Breast epithelium (tissue), 4 donors: ENCODE measurements at places on chromosomes 2 and 18. TPM values are rescaled to one million over a fixed set of nuclear protein-coding genes. Genes with fewer than 3 reads are reported as not detected.

DNA sequence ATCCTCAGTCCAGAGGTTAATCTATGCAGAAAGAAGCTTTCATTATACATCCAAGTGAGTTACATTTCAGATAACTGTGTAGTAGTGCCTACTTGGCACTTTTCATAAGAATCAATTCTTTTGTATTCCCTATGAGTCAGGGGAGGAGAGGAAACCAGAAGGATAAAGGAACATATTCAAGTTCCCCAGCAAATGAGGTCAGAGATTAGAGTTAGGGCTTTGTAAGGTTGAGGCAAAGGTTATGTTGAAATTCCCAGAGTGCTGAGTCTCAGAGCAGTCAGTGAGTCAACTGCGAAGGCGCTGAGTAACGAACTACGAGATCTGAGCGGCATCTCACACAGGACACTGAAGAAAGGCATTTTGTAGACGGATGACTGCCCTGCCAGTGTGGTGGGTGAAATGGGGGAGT lies 25.1 kb upstream of the ME2 start:
- no peaks in the 10 kb centered on the region for H3K4me1 ChIP-seq
- no peaks in the 10 kb centered on the region for H3K36me3 ChIP-seq
- no peak for DNase-seq
- no peak overlapping the region for H3K27ac ChIP-seq

DNA sequence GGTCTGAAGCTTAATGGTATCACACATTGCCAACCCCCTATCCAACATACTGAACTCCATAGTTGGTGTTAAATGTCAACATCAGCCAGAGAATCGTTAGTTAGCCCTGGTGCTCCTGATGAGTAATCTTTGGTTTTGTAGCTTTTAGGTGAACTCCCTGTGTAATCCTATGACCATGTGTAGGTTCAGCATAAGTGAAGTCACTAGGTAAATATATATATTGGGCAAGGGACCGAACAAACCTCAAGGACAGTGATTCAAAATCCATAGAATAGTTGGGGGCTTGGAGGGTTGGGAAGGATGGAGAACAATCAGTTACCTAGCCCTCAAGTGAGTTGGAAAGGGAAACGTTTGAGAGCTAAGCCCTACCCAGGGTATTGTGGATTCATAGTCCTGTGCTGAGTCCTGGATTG lies 16.0 kb upstream of the AP1S3 start:
- H3K27me3 ChIP-seq, result no peaks in the 10 kb centered on the region
- H3K27ac ChIP-seq, result no peak overlapping the region
- H3K4me1 ChIP-seq, result no peaks in the 10 kb centered on the region
- no peaks in the 10 kb centered on the region for H3K36me3 ChIP-seq
- no peak for DNase-seq

GRCh38 chr2:12090072-12090471 lies 343.6 kb downstream of the LPIN1 start:
- no peak for DNase-seq
- H3K27me3 ChIP-seq, result no peaks in the 10 kb centered on the region
- H3K36me3 ChIP-seq, result no peaks in the 10 kb centered on the region
- no peaks in the 10 kb centered on the region for H3K4me1 ChIP-seq
- H3K27ac ChIP-seq, result no peak overlapping the region
- no peak overlapping the region for H3K4me3 ChIP-seq

- no peak for DNase-seq
- no peak overlapping the region for H3K4me3 ChIP-seq
- no peaks in the 10 kb centered on the region for H3K4me1 ChIP-seq
Measured at GRCh38 chr2:157871415-157871814, 4.7 kb downstream of the ACVR1 start.

- no peaks in the 10 kb centered on the region for H3K27me3 ChIP-seq
- H3K27ac ChIP-seq, result no peak overlapping the region
- H3K4me3 ChIP-seq, result no peak overlapping the region
- no peak for DNase-seq
Measured at GRCh38 chr2:135174049-135174809, 122.1 kb downstream of the RAB3GAP1 start.

GRCh38 chr2:60414495-60415138 lies 138.8 kb downstream of the BCL11A start:
- no peak overlapping the region for H3K27ac ChIP-seq
- H3K36me3 ChIP-seq, result no peaks in the 10 kb centered on the region
- no peak overlapping the region for H3K4me3 ChIP-seq

GRCh38 chr2:33278245-33278943 lies 198.1 kb upstream of the RASGRP3 start:
- no peaks in the 10 kb centered on the region for H3K27me3 ChIP-seq
- no peaks in the 10 kb centered on the region for H3K4me1 ChIP-seq
- peak; percentile 34 for DNase-seq
- H3K4me3 ChIP-seq, result no peak overlapping the region
- peak overlapping the region; percentile 20 for H3K27ac ChIP-seq

PRSS56 gene
- total RNA-seq, result not detected

GRCh38 chr2:2845806-2846315 lies 514.8 kb upstream of the MYT1L start:
- no peak overlapping the region for H3K4me3 ChIP-seq
- H3K27me3 ChIP-seq, result no peaks in the 10 kb centered on the region
- H3K4me1 ChIP-seq, result no peaks in the 10 kb centered on the region
- no peak overlapping the region for H3K27ac ChIP-seq

DNA sequence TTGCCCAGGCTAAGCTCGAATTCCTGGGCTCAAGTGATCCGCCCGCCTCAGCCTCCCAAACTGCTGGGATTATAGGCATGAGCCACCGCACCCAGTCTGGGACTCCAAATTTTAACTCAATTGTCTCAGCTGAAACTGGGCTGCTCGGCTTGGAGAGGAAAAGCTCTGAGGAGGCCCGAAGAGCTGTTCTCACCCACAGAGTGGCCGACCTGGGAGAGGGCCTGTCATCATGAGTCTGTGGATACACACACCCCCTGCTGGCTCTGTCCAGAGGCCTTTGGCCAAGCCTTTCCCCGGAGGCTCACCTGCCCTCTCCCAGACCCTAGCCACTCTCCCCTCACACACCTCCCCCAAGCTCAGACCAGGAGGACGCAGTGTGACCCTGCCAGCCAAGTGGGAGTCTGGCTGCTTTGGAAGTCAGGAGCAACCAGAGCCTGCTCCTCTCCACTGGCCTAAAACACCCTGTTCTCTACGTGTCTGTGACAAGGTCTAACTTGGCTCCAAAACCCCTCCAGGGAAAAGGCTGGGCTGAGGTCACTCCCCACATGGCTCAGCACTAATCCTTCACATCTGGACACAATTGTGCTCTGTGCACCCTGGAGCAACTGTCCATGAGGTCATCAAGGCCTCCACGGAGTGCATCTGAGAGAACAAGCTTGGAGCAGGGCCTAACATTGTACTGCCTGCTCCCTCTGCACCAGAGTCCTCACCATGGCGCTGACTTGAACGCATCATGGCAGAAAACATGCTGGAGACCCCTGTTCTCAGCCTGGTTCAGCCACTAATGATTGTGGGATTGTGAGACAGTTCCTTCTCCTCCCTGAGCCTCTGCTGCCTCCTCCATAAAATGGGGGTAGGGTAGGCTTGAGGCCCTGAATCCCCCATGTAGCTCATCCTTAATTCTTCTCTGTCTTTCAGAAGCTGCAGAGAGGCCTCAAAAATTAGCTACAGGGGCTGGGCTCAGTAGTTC lies 49.9 kb upstream of the RAB6C start:
- no peak overlapping the region for H3K4me3 ChIP-seq
- no peak for DNase-seq
- H3K36me3 ChIP-seq, result no peaks in the 10 kb centered on the region
- H3K27me3 ChIP-seq, result peaks cover 3% of the 10 kb centered on the region
- H3K27ac ChIP-seq, result no peak overlapping the region
- no peaks in the 10 kb centered on the region for H3K4me1 ChIP-seq

DNA sequence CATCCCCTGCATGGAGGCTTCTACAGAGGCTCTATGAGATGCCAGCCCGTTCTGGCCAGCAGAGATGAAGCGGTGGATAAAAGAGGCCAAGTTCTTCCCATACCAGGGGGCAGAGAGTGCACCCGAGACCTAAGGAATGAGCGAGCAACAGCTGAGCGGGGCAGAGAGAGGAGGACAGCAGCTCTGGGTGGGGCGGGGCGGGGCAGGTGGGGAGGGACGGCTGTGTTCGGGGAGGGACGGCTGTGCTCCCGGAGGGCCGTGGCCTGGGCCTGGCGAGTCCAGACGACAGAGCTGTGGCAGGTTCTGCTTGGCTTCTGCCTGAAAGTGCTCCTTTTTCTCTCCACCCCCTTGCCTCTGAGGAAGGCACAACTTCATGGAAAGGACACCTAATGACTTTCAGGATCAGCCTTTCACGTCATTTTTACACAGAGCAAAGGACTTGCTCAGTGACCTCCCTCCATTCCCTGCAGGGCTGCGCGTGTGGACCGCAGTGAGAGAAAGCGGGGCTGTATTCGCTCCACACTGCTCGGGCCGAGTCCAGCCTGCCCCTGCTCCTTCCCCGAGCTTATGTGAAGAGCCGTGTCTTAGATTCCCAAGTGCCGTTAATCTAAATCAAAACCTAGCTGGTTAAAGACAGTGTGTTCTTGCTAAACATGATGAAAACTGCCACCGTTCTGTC lies 232.9 kb downstream of the HDAC4 start:
- peak; percentile 19 for DNase-seq
- no peaks in the 10 kb centered on the region for H3K4me1 ChIP-seq
- no peak overlapping the region for H3K4me3 ChIP-seq
- no peak overlapping the region for H3K27ac ChIP-seq

CASP10 gene
- 9.6 TPM for total RNA-seq

DNA sequence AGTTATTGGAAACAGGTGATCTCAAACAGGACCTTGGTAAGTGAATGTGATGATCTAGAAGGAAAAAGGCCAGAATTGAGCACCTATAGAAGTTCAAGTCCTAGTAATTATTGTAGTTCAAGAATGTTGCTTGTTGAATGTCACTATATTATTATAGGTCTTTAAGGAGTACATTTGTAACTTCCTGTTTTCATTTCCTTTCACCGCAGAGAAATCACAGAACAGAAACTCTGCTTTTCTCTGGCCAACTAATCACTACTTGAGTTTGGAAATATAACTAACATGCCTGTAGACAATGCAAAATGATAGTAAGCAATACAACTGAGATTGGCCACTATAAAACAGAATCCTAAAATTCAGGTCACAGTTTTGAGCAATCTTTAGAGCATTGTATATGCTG lies 61.8 kb upstream of the EFEMP1 start:
- H3K27me3 ChIP-seq, result no peaks in the 10 kb centered on the region
- no peaks in the 10 kb centered on the region for H3K4me1 ChIP-seq
- H3K36me3 ChIP-seq, result no peaks in the 10 kb centered on the region

- no peaks in the 10 kb centered on the region for H3K36me3 ChIP-seq
- H3K4me1 ChIP-seq, result no peaks in the 10 kb centered on the region
- DNase-seq, result no peak
- no peak overlapping the region for H3K4me3 ChIP-seq
Measured at GRCh38 chr18:28152754-28153153, 24.2 kb downstream of the CDH2 start.

DNA sequence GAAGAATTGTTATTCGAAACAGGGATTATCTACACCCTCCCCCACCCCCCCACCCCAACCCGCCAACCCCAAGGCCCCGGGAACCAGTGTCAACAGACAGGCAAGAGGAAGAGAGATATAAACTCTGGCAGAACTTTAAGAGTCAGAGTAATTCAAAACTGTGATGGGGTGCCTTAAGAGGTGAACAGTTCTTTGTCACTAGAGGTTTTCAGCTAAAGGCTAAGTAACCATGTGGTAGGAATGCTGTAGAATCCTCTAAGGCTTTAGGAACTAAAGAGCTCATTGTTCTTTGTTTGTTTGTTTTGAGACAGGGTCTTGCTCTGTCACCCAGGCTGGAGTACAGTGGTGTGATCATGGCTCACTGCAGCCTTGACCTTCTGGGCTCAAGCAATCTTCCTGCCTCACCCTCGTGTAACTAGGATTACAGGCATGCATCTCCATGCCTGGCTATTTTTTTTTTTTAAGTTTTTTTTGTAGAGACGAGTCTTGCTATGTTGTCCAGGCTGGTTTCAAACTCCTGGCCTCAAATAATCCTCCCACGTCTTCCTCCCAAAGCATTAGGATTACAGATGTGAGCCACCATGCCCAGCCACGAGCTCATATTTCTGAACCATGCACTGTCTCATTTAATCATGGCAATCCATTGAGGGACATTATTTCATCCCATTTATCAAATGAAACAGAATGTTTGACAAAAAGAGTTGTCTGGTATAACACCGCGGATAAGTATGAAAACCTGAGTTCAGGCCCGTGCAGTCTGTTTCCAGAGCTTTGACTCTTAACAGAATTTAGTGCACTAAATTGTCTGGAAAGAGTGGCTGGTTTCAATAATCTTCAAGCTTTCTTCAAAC lies 20.8 kb upstream of the TMEM17 start:
- no peaks in the 10 kb centered on the region for H3K4me1 ChIP-seq
- H3K36me3 ChIP-seq, result no peaks in the 10 kb centered on the region
- H3K27me3 ChIP-seq, result no peaks in the 10 kb centered on the region
- H3K27ac ChIP-seq, result no peak overlapping the region
- no peak overlapping the region for H3K4me3 ChIP-seq

DAW1 gene
- total RNA-seq, result not detected

DNA sequence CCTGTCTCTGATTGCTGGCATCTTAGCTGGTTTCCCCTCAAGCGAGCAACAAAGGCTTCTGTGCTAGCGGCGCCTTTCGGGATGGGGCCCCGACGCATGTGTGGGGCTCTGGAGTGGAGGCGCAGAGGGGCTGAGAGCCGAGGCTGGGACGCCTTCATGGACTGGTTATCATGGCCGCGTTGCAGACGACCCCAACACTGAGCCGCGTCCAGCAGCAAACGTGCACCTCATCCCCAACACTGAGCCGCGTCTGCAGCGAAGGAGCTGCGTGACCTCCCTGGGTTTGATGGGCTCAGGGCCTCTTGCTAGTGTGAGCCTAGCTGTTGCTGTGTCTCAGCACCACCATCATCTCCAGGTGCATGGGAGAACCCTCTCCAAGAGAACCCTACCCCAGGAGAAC lies 123.7 kb upstream of the CTDP1 start:
- H3K4me1 ChIP-seq, result no peaks in the 10 kb centered on the region
- no peak overlapping the region for H3K27ac ChIP-seq
- H3K36me3 ChIP-seq, result no peaks in the 10 kb centered on the region
- no peak overlapping the region for H3K4me3 ChIP-seq

GRCh38 chr2:115560666-115561065 lies 1118.2 kb downstream of the DPP10 start:
- H3K27ac ChIP-seq, result no peak overlapping the region
- no peaks in the 10 kb centered on the region for H3K36me3 ChIP-seq
- H3K4me1 ChIP-seq, result no peaks in the 10 kb centered on the region
- H3K27me3 ChIP-seq, result no peaks in the 10 kb centered on the region
- DNase-seq, result no peak

EGR4 gene
- not detected for total RNA-seq

DNA sequence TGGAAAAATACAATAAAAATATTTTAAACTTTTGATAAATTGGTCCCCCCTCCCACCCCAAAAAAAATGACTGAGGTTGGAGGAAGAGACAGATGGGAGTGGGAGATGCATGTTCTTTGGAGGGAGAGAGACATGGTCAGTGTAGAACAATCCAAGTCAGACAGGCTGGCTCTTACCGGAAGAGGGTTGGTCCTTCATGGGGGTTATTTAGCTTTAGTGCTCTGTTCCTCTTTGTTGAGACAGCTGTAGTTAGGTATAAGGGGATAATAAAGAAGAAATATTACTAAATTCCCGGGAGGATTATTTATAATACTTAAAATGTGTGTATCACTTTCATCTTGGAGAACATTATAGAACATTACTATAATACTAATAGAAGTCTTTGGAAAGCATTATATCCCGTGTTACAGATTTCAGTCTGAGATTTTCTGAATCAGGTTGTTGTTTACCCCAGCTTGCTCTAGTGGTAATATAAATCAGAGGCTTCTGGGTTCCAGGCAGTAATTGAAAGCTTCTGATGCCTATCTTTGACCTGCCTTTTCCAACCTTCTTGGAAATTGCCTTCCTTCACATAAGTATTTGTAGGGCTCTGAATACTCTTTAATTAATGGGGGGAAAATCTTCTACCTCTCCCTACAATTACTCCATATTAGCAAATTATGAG lies 87.7 kb downstream of the SPTBN1 start:
- H3K4me3 ChIP-seq, result no peak overlapping the region
- no peak for DNase-seq
- H3K4me1 ChIP-seq, result no peaks in the 10 kb centered on the region
